ENCODE measurements at places on chromosomes 5 and 9.
A peak's percentile ranks its signal among the peaks of the same experiment; 100 is the strongest.

DNA sequence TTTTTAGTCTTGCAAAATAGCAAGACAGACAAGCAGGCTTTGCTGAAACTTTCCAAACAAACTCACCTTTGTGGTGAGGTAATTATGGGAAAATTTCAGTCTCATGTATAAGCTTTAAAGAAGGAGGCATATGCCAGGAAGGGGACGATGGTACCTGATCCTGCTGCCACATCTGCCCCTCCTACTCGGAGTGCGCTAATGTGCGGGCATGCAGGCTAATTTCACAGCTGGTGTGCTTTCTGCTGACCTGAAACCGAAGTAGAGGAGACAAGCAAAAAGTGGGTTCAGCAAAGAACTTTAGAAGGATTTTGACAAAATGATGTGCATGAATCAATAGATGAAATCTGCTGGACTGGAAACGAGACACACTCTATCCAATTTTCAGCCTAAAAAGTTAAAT, 117.1 kb upstream of the IRX4 start:
- no peak for DNase-seq

DNA sequence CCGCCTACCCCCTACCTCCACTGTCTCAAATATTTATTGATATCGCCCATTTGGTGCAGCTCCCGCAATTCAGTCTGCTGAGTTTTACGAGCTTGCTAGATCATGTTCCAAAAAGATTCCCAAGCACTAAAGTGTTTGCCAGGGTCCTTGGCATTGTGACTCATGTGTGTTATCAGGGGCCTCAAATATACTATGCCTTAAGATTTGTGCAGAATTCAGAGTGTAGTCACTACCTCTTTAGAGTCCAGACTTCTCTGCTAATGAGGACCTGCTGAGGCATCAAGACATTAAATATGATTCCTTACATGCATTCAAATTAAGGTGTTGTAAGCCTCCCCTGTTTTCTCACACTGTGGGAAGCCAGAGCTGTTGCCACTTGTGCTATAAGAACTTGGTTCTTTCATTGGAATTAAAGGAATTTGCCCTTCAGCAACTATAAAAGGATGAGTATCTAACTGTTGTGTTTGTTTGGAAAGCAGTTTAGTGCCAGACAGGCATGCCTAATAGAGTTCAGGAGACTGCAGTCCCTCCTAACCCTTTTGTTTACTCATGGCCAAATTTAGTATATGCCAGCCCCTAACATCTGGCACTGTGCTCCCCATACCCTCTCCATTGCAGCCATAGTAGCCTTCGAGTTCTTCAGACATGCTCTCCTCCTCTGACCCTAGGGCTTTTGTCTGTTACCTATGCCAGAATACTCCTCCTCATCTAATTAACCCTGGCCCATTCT, 316.4 kb downstream of the NR3C1 start:
- DNase-seq: no peak

- peak; percentile 26 for DNase-seq
Observed at GRCh38 chr5:69492923-69493395, 369 bp downstream of the OCLN start.

DNA sequence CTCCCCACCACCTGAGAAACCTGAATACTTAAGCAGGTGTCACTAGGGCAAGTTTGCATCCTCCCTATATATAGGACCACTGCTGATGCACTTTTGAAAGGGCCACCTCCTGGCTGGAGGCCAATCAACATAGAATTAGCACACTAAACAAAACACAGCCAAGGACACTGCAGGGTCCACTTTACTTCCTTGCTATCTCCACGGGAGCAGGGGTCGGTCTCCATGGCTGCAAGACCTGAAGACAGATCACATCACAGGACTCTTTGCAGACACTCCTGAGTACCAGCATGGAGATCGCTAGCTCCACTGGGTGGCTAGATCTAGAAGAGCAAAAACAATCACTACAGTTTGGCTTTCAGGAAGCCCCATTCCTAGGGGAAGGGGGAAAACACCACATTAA, 72.3 kb downstream of the C9orf153 start:
- no peak for DNase-seq

DNA sequence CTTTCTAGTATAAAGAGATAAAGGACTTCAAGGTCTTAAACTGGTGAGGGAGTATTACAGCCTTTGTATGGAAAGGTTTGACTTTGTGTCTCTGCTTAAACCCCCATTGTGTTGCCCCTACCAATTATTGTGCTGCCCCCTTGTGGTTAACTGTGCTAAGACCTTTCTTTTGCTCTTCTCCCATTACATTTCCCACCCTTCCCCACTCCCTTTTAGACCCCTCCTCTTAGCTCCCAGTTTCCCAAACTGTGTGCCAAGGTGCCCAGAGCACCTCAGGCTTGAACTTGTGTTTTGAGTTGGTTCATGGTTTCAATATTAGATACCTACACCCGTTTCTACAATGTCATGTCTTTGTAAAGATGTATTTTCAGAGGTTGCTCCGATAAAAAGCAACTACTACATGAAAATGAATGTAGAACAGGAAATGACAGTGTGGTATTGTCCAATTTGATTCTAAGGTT, 2.9 kb downstream of the JAK2 start:
- DNase-seq: peak; percentile 77

DNA sequence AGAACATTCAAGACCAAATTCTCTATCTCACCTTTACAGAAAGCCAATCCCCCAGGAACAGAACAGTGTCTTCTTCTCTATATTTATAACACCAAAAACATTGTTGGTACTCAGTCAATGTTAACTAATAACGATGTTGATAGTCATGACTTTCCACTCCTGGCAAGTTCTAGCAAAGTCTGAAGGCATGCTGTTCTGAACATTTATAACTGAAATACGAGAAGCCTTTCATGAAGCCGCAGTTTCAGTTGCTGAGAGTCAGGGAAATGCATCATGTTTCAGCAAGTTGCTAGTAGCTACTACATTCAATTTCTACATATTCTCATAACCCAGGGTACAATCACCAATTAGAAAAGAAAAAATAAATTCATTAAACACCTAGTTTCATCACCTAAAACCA, 301.4 kb downstream of the PDE4D start:
- DNase-seq: no peak

DNA sequence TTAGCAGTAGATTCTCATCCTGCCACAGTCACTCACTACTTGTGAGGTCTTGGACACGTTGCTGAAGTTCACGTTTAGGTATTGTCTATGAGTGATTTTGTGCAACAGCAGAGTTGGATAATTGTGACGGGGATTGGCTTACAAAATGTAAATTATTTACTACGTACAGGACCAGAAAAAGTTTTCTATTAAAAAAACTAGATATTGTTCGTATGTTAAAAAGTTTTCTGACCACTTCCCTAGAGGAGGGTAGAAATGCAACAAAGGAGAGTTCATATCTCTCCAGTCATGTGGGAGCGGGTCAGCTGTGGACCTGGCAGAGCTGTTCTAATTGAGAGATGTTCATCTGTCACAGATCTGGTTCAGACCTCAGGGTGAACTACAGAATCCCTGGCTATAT, 976.1 kb upstream of the NUDT12 start:
- DNase-seq: no peak

- DNase-seq: peak; percentile 74
Observed at GRCh38 chr9:76571288-76571687, 112.3 kb downstream of the GCNT1 start.

DNA sequence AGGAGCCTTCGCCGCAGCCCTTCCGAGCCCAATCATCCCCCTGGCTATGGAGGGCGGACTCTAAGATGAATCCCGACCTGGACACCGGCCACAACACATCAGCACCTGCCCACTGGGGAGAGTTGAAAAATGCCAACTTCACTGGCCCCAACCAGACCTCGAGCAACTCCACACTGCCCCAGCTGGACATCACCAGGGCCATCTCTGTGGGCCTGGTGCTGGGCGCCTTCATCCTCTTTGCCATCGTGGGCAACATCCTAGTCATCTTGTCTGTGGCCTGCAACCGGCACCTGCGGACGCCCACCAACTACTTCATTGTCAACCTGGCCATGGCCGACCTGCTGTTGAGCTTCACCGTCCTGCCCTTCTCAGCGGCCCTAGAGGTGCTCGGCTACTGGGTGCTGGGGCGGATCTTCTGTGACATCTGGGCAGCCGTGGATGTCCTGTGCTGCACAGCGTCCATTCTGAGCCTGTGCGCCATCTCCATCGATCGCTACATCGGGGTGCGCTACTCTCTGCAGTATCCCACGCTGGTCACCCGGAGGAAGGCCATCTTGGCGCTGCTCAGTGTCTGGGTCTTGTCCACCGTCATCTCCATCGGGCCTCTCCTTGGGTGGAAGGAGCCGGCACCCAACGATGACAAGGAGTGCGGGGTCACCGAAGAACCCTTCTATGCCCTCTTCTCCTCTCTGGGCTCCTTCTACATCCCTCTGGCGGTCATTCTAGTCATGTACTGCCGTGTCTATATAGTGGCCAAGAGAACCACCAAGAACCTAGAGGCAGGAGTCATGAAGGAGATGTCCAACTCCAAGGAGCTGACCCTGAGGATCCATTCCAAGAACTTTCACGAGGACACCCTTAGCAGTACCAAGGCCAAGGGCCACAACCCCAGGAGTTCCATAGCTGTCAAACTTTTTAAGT, 819 bp downstream of the ADRA1B start:
- DNase-seq: no peak

GRCh38 chr5:75043633-75044264, 8.6 kb downstream of the GCNT4 start:
- DNase-seq: no peak

DNA sequence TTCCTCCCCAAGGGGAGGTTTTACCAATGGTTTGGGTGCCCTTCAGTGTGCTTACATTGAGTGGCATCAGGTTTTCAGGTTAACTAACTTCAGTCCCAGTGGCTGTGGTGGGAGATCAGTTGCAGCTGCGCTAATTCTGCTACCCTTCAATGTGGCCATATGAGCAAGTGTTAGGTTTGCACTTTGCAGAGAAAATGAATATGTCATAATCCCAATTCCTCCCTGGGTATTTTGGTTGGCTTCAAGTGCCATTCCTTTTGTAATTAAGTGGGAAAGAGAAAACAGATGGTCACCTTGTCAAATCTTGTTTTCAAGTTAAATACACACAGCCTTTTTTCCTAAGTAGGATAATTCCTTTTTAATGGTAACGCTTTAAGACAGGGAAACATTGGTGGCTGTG, 236.2 kb downstream of the TLE4 start:
- no peak for DNase-seq

DNA sequence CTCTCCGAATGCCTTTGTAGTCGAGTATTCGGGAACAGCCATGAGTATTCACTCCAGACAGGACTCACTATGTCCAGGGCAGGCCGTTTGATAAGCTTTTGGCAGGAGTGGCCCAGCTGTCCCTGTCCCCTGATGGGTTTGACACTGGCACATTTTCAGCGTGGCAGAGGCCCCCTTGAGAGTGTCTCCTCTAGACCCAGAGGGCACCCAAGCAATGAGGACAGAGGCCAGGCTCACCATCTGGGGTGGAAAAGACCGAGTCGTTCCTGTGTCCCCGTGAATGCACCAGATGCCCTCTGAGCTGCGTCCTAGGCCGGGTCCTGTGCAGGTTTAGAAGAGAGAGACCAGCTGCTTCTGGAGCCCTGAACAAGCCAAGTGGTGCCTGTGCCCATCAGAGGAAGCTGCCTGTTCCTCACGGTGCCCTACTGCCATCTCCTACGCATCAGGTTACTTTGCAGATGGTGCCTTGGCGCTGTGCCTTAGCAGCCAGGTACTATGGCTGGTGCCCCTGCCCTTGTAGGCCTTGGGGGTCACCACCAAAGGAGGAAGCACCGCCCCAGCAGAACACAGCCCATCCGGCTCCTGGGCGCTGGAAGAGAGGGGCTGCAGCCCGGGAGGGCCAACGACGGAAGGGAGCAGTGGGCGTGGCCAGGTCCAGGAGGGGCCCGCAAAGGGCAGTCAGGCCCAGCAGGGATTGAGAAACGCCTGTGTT, 42.4 kb downstream of the LRSAM1 start:
- DNase-seq: no peak

GRCh38 chr5:43396762-43397304, 15.4 kb downstream of the CCL28 start:
- DNase-seq: peak; percentile 47

DNA sequence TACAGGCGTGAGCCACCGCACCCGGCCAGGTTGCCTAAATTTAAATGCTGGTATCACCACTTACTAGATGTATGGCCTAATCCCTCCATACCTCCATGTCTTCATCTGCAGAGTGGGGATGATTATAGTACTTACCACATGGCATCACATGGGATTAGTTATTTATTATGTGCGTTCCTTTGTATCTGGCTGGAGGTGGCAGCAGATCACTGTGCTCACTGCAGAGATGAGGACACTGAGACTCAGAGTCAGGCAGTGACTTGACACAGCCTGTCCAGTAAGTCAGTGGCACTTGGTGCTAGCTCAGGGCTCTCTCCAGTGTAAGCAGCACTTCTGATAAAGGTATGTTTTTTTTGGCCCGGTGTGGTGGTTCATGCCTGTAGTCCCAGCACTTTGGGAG, 38.4 kb upstream of the HAND1 start:
- no peak for DNase-seq

DNA sequence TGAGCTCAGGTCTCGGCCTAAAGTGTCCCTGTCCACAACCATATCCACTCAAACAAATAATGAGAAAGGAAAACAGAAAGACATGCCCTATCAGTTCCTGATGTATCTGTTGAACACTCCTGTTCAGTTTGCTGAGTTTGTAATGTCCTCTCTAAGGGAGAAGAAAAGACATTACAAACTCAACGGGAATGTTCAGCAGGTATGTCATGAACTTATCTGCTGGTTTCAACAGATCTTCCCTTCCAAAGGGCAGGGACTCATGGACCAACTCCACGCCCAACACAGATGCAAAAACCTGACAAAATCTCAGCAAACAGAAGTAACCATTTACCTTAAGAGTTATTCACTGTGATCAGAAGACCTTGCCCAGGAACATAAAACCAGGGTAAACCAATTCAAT, 23.7 kb downstream of the BICD2 start:
- DNase-seq: no peak

DNA sequence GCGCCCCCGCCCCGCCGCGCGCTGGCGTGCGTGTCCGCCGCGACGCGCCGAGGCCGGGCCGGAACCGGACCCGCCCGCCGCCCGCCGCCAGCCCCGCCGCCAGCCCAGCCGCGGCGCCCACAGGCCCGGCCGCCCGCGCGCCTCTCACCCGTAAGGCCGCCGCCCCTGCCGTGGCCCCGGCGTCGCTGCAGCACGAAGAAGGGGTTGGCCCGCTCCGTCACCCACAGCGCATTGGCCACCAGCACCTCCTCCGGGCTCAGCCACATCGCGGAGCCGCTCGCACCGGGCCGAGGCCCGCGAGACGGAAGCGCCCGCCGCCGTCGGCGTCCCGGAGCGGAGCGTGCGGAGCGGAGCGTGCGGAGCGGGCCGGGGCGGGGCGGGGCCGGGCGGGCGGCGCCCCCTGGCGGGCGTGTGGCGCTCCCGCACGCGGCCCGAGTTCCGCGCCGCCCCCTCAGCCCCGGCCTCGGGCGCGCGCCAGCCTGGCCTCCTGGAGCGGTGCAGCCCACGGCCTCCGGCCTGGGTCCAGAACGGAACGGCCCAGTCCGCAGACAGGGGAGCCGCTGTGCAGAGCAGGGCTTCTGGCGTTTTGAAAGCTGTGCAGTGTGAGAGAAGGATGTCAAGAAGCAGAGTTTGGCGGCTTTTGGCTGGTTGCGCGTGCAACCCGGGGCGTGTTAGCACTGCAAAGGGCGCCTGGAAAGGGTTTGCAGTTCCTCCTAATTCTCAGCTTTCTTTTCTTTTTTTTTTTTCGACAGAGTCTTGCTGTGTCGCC, at the start of gene TBC1D9B:
TBC1D9B (minus strand) TSS at position 342 of the 769 bp plus-strand sequence; CDS start at position 266, 76 bp downstream.
- peak; percentile 92 for DNase-seq

- DNase-seq: no peak
Observed at GRCh38 chr5:120683580-120683979, 219.5 kb downstream of the PRR16 start.
